ELR (cell line): ENCODE measurements at places on chromosomes 1 and 21.

- peak; percentile 35 for DNase-seq
Observed at GRCh38 chr1:36542962-36543515, 60.3 kb upstream of the CSF3R start.

GRCh38 chr1:58933599-58933926, 149.7 kb upstream of the JUN start:
- peak; percentile 54 for DNase-seq

DNA sequence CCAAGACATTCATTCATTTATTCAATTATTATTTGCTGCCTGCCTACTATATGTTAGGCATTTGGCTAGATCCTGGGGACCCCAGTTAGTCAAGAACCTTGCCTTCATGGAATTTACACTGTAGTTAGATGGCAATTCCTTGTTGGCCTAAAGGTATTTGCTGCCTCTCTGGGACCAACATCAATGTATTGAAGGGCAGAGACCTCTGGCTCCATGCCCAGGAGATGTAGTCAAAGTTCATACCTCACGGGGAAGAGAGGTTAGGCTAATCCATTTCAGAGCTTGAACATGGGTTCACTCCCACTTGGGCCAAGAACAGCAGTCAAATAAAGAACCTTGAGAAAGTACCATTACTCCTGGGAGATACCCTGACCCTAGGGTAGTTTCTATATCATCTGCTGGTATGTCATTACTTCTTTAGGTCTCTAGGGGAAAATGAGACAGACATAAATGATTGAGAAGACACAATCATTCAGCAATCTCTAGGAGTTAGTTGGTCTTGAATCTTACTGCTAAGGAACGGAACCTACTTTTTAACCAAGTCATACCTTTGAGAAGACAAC, 32.0 kb downstream of the SORT1 start:
- DNase-seq: no peak

- DNase-seq: peak; percentile 76
Observed at GRCh38 chr1:202200112-202200548, 6.5 kb downstream of the LGR6 start.

GRCh38 chr1:230694991-230695390, 18.9 kb downstream of the AGT start:
- no peak for DNase-seq

DNA sequence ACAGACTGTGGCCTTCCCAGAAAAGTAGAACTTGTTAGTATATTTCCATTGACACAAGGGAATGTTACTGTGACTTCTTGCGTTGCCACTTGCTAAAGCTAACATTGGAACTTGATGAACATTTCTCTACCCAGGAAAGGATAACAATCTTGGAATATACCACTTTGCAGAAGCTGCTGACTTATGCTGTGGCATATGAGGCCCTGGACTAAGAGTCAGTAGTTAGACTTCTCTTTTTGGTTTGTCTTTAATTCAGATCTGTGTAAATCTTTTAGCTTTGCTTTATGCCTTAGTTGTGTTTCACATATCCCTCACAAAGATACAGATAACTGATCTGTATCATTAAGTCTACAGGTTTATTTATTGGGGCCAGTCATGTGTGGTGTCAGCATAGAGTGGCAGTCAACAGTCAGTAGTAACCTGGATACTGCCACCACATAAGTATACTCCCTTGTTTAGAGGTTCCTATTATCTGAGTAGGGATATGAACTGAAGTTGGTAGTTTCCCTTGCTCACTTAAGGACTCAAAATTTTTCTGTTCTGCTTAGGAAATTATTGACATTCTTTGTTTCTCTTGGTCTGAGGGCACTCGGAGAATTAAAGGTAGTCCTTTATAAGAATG, 14.7 kb downstream of the RNF2 start:
- DNase-seq: no peak

DNA sequence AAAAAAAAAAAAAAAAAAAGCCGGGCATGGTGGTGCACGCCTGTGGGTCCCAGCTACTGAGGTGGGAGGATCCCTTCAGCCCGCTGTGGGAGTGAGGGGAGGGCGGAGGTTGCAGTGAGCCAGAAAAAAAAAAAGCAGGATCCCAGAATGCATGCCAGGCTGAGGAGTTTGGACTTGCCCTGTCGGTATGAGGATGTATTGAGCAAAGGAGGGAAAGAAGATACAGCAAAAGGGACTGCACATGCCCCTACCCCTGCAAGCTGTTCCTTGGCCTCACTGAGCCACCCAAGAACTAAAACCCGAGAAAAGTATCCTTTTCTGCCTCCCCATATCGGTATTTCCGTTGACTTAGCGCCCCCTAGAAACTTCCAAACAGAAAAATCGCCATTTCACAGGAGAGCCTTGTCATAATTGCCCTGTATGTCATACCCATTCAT, 1.3 kb upstream of the GPATCH4 start:
- DNase-seq: peak; percentile 48

DNA sequence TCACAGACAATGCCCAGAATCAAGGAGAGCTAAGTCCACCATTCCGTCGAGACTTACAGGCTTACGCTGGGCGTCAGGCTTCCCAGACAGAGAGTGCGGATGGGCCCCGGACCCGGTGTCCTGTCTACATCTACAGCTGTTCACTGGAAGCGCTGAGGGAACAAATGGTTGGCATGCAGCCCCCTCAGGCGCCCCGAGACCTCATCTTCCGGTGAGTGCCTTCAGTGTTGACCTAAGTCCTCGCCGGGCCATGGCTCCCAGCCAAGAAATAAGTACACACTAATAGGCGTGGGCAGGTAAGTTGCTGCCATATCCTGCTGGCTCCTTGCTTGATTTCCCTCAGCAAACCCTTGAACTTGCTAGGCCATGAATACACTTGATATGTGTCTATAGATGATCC, 26.2 kb downstream of the HYI start:
- no peak for DNase-seq

- no peak for DNase-seq
Observed at GRCh38 chr1:194846488-194846887, 1660.1 kb upstream of the B3GALT2 start.

GRCh38 chr1:53987880-53988279, 30.1 kb downstream of the LDLRAD1 start:
- DNase-seq: no peak

GRCh38 chr1:234675572-234675971, 65.6 kb upstream of the IRF2BP2 start:
- no peak for DNase-seq

GRCh38 chr1:182699393-182700350, 15.3 kb upstream of the RGS8 start:
- DNase-seq: no peak

DNA sequence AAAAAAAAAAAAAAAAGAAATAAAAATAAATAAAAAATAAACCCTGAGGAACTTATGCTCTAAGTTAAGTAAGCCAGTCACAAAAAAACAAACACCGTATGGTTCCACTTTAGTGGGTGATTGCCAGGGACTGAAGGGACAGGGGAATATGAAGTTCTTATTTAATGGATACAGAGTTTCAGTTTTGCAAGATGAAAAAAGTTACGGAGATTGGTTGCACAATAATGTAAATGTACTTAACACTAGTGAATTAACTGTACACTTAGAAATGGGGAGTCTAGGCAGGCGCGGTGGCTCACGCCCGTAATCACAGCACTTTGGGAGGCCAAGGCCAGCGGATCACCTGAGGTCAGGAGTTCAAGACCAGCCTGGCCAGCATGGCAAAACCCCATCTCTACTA, 111.4 kb downstream of the ASH1L start:
- no peak for DNase-seq

DNA sequence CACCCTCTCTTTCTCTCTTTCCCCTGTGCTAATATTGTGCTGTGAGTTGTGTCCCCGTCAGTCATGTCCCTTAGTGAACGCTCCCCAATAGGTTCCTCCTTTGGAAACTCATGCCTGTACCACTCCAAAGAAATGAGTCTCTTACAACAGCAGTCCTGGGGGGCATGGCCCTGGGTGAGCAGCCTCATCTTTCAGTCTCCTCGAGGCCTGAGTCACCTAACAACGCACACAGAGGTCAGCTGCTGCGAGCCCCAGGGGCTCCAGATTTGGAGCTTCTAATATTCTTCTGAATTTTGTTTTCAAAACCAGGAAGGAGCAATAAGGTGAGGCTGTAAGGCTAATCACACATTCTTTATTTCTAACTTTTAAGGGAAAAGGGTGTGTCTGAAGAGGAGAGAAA, 30.5 kb upstream of the ZBTB8A start:
- DNase-seq: peak; percentile 73

DNA sequence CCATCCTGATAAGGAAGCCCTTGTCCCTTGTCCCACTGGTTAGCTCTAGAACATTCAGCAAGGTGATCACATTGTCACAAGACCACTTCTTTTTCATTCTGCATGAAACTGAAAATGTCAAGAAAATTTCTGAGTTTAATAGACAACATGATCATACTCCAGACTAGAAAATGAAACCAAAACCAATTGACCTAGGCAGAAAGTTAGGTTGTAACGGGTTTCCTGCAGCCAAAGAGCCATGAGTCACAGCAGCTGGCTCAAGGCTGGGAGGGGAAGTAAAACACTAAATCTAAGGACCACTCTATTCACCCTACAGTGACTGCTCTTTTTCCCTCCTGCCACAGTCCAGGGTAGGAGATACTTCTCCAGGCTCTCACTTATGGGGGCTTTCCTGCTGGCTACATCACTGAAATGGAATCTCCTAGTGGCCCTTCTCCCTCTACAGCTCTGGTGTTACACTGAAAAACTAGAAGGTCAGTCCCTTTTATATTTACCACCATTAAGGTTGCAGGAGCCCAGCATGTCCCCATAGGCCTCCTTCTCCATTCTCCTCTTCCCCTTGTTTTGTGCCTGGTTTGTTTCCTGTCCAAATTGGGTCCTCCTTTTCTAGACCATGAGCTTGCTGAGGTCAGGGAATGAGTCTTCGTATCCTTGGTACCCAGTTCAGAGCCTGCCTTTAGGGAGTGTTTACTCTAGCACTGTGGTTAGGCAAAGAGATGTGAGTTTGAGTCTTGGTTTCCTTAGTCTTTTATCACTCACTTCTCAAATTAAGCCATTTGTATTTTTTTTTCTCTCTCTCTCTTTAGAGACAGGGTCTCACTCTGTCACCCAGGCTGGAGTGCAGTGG, 236.5 kb upstream of the JUN start:
- DNase-seq: peak; percentile 87

DNA sequence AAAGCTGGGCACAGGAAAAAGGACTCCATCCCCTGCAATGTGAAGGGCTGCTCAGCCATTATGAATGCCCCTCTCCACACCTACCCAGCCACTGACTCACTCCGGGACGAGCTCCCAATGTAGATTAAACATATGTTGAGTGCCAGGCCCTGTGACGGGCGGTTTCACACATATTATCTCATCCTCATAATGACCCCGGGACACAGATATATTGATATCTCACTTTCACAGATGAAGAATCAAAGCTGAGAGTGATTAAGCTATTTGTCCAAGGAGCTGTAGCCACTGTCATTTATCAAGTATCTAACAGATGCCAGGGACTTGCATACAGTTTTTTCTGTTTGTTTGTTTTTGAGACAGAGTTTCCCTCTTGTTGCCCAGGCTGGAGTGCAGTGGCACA, 35.0 kb upstream of the SLC30A1 start:
- no peak for DNase-seq

GRCh38 chr1:27563341-27563590, 40.7 kb downstream of the AHDC1 start:
- DNase-seq: no peak

DNA sequence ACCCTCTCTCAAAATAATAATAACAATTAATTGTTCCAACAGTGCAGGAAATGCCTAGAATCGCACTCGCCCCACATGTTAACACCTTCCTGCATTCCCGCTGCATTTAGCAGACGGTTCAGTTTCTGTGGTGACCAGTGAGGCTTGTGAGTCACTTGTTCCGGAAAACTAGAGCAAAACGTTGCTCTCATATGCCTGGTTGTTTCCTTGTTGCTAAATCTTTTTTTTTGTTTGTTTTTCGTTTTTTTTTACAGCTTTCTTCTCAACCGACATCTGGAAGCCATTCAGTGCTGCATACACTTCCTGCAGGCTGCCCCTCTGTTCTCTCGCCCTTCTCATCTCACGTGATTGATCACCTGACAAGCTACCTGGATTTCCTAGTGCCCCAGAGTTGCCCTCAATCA, 56.9 kb upstream of the TMPRSS2 start:
- DNase-seq: peak; percentile 56

GRCh38 chr1:238900334-238900865, 486.0 kb upstream of the CHRM3 start:
- no peak for DNase-seq

GRCh38 chr1:19974822-19975416, 4.5 kb downstream of the PLA2G2A start:
- peak; percentile 71 for DNase-seq

GRCh38 chr1:202283379-202283844, 58.3 kb downstream of the UBE2T start:
- peak; percentile 93 for DNase-seq

DNA sequence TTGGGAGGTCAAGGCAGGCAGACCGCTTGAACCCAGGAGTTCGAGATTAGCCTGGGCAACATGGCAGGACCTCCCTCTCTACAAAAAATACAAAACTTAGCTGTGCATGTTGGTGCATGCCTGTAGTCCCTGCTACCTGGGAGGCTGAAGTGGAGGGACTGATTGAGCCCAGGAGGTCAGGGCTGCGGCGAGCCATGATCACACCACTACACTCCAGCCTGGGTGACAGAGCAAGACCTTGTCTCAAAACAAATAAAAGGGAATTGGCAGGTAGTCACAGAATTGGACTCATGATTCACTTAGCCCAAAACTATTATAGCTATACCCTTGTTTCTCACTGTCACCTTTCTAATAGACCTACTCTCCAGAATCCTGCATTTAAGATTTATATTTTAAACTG, 5.5 kb downstream of the TADA1 start:
- DNase-seq: no peak

GRCh38 chr1:54883349-54884102, 3.5 kb downstream of the DHCR24 start:
- DNase-seq: no peak

DNA sequence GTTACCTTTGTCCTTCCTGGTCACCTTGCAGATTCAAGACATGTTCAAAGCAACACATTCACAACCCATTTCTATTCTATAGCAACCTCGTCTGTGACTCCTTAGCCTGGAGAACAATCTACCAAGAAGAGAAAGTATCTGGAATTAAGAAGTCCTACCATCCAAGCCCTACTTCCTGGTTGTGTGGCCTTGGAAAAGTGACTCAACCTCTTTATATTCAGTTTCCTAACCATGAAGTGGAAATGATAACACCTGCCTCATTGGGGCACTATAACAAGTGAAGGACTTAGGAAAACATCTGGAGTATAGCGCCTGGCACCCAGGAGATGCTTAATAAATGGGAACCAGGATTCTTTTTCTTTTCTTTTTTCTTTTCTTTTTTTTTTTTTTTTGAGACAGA, 36.5 kb upstream of the SRRM1 start:
- DNase-seq: peak; percentile 9

- DNase-seq: no peak
Observed at GRCh38 chr1:185284533-185285276, 32.3 kb downstream of the IVNS1ABP start.
